ENCODE measurements at places on chromosomes 16 and 17.

- DNase-seq, result no peak
Observed at GRCh38 chr17:65370669-65371131, 190.7 kb downstream of the AXIN2 start.

- no peak for DNase-seq
Observed at GRCh38 chr17:47952171-47953021, 5.3 kb downstream of the PRR15L start.

DNA sequence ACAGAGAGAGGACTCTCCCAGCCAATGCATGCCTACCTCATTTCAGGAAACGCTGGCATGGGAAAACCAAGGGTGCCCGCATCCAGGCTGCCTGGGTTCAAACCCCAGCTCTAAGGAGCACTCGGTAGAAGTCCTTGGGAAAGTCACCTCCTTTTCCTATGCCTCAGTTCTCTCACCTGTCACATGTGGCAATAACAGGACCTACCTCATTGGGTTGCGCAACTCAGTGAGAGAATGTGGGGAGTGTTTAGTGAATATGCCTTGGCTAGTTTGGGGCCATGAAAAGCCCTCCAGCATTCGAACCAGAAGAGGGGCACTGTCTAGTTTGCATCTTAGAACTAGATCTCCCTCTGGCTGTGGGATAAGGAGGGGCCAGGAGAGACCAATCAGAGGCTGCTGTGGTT lies 9.0 kb upstream of the NXPH3 start:
- DNase-seq, result no peak

- DNase-seq, result no peak
Observed at GRCh38 chr17:18043491-18043890, 4.3 kb downstream of the GID4 start.

- no peak for DNase-seq
Observed at GRCh38 chr17:29143894-29144293, 36.3 kb downstream of the MYO18A start.

Measured in NCI-H1436 treated with DMSO at 0.1 percent for 48 hours (cell line).